Stimulated activated CD4-positive, alpha-beta T cell treated with anti-CD3 and anti-CD28 coated beads, Interleukin-4, amount 100 ng/mL, for 24 hours (primary cell): ENCODE measurements at places on chromosomes 12 and 14.

DNA sequence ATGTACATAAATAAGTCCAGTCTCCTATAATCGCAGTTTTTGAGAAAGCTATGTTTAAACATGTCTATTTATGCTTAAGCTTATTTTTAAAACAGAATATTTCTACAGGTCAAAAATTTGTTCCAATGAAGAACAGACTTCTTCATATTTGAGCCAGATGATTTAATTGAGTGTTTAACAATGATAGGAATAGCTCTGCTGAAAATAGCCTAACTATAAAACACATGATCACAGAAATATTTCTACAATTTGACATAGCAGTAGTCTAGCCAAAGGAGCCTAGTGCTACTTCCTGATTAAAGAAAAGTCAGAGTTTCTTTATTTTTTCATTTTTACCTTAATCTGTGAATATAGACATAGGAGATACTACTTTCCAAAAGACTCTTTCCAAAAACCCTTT is 29.4 kb downstream of the DCP1B start:
- DNase-seq, result no peak

- DNase-seq, result no peak
Observed at GRCh38 chr12:41250748-41251147, 62.6 kb downstream of the PDZRN4 start.

GRCh38 chr14:50013934-50014333 is 102.4 kb downstream of the VCPKMT start:
- DNase-seq, result no peak

GRCh38 chr12:124441443-124442194 is 125.8 kb downstream of the NCOR2 start:
- DNase-seq, result no peak

DNA sequence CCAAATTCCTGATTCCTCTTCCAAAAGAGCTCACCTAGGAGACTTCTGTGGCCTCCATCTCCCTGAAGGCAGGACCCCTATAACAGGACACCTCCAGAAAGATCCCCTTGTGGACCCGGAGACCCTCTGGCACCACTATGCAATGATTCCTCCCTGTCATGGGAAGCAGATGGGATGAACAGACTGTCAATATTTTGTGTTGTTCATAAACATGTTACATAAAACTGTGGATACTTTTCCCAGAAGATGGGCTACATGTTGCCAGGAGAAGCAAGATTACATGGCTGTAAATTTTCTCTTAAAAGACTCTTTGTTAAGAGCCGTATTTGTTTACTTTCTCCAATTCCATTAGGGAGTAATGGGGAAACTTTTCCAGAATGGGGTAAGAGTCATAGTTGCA is 52.1 kb downstream of the TUNAR start:
- no peak for DNase-seq

DNA sequence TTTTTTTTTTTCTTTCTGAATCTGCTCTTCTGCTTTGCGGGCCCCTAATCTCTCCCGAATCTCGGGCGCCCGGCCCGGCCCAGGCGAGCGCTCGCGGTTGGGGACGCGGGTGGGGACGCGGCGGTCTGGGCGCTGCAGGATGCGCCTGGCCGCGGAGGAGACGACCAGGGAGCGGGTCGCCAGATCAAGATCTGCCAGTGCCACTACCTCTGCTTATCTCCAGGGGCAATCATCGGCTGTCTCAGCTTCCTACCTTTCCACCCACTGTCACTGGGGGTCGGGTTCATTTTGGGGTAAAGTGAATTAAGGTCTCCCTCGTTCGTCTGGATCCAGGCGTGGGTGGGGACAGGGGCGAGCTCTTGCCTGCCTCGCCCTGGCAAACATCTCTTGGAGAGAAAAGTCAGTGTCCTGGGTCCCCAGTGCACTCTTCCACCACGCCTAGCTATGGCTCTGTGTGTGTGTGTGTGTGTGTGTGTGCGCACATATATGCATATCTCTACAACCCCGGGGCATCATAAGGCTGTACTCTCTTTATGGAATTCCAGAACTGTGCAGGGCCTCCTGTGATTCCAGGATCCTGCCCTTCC is 422.3 kb downstream of the VRK1 start:
- peak; percentile 5 for DNase-seq

DNA sequence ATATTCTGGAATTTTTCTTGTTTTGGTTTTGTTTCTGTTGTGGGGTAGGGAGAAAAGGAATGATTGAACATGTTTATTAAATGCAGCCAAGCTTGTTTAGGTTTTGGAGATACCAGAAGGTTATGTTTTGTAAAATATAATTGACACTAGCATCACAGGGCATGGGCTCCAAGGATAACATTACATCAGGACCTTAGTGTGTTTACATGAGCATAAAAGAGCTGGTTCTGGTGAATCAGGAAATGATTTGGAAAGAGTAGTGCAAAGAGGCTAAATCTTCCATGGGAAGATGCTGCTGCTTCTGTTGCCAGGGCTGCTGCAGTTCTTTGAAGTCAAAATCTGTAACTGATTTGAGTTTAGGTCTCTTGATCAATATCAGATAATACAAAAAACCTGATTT is 118.7 kb downstream of the ETNK1 start:
- no peak for DNase-seq
